ENCODE measurements at places on chromosomes 13 and 19. TPM values are rescaled to one million over a fixed set of nuclear protein-coding genes. Genes with fewer than 3 reads are reported as not detected.
A peak's percentile ranks its signal among the peaks of the same experiment; 100 is the strongest.

Gene ZNF723
- polyA plus RNA-seq, result not detected

Gene DOCK6
- 9.1 TPM for polyA plus RNA-seq

Gene EHD2
- polyA plus RNA-seq, result 21.0 TPM

Gene PTPRH
- polyA plus RNA-seq, result 4.5 TPM

Gene FGF22
- 1.6 TPM for polyA plus RNA-seq

Gene C5AR1
- 3.2 TPM for polyA plus RNA-seq

DNA sequence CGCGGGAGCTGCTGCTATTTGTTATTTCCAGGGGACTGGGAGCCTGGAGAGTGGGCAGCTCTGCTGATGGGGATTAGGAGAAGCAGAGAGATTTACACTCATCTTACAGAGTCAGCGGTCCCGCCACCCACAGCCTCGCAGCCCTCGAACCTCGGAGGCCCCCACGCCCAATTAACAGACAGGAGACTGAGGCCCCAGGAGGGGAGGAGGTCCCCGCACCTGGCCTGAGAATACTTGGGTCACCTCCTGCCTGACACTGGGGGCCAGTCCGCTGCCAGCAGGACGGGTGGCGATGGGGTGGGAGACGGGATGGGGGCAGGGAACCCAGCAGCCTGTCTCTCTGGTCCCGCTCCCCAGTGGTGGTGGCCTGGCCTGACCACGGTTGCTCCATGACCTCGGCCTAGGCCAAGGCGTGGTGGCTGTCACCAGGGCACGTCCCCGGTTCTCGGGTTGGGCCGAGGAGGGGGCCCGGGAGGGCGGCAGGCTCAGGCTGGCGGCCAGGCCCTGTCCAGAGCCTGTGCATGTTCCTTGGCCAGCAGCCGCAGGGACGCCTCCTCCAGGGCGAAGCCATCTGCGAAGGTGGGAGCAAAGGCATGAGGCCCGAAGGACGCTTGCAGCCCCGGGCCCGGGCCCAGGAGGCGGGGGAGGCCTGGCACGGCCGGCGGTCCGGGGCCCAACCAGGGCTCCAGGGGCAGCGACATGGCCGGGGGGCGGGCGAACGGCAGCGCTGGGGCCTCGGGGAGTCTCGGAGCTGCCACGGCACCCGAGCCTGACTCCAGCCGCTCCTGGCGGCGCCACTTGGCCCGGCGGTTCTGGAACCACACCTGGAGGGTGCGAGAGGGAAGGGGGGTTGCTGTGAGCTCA lies 1.7 kb downstream of the RAX2 start:
- DNase-seq, result no peak

DNA sequence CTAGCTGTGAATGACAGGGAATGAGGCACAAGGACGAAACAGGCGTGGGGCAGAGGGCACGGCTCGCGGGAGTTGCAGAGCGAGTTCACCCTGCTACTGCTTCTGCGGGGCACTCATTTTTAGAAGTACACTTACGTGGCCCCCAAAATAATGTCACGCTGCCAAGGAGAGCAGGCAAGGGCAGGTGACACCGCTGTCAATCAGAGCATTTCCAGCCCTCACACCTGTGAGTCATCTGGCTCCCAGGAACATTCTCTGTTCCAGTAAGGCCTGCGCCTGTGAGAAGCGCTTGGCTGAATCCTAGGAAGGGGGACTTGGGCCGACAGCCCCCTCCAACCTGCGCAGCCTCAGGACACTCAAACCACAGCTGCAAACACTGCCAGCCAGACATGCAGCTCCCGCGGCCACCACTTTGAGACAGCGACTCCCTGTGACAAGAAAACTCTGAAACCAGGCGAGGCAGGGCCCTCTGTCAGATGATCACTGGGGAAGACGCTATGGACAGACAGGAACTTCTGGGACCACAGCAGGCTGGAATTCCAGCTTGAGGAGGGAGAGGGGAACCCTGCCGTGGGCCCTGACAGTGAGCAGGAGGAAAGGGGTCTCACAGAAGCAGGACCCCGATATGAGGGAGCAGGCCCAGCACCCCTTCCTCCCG lies 12.7 kb downstream of the DOT1L start:
- DNase-seq, result no peak

DNA sequence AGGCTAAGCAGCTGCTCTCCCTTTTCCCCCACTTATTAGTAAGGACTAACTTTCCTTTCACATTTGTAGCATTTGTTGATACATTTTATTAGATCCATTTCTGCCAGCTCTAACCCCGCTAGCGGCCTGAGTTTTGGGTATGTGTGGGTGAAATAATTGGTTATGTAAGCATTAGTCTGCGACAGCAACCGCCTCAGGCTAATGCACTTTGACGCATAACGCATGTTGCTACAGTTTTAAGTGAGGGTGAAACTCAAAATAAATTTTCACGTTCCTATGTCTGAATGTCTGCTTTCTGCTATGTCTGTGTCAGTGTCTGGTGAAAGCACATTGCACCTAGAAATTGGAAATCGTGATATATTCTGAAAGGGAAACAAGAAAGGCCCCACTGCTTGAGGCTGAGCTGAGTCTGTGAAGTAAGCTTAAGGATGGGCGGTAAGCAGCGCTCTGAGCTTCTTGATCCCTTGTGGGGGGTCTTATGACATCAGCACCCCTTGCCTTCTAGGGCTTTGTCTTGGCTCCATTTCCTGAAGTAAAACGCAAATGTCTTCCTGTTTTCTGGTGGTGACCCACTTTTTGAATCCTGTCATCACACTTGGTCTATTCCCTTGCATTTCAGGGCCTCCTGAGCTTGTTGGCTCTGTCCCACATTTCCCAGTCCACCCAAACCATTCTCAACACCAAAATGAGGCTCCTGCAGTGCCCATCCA lies 648.3 kb upstream of the ARGLU1 start:
- no peak for DNase-seq

DNA sequence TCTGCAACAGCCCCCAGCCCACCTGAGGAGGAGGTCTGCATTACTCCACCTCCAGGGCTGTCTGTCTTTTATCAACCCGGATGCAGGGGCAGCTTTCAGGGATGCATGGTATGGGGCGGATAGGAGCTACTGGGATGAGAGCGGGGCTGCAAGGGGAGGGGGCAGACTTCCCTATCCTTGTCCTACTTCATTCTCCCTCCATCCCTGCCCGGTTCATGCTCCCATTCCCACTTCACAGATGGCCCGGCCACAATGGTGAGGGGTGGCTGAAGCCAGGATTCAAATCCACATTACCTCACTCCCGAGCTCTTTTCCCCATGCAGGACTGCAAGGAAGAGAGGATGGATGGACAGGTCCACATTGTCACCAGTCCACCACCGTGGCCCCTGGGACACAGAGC lies 40.5 kb upstream of the VSTM2B start:
- DNase-seq, result no peak

GRCh38 chr13:67990868-67991267 lies 760.7 kb upstream of the PCDH9 start:
- DNase-seq, result no peak

DNA sequence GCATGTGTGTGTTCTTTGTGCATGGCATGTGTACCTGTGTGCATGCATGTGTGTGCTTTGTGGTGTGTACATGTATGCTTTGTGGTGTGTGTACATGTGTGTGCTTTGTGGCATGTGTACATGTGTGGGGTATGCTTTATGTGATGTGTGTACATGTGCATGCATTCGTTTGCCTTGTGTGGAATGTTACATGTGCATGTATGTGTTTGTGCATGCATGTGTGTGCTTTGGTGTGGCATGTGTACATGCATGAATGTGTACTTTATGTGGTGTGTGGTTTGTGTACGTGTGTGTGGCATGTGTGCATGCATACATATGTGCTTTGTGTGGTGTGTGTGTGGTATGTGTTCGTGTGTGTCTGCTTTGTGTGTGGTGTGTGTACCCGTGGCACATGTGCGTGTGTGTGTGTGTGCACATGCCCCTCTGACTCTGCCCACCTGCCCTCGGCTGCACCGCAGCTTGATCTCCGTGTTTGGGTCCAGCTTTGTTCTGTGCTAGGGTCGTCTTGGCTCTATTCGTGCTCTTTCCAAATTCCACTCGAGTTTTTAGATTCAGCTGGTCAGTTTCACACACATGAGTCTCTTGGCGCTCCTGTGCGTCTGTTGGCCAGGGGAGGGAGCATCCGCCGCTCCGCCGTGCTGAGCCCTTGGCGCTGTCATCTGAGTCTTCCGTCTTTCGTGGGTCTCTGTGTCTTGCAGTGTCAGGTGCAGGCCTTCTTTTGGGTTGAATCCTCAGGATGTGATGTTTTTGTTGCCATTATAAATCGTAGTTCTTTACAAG lies 46.5 kb upstream of the TFDP1 start:
- DNase-seq, result no peak

DNA sequence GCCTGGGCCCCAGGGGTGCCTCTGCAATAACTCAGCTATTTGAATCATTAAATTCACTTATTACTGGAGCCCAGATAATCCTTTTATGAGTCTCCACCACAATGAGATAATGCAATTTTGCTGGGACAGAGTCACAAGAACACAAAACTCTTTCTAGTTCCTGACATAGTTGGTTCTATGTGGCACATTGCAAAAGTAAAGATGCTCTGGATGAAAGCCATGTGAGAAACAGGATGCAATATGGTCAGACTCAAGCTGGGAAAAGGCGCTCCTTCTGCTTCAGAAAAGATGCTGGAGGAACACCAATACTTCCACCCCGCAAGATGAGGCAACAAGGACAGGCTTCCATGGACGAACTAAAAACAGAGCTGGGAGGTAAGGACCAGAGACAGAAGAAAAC lies 5.7 kb downstream of the ANKRD27 start:
- no peak for DNase-seq

- no peak for DNase-seq
Observed at GRCh38 chr13:110509478-110509926, 52.0 kb downstream of the RAB20 start.

DNA sequence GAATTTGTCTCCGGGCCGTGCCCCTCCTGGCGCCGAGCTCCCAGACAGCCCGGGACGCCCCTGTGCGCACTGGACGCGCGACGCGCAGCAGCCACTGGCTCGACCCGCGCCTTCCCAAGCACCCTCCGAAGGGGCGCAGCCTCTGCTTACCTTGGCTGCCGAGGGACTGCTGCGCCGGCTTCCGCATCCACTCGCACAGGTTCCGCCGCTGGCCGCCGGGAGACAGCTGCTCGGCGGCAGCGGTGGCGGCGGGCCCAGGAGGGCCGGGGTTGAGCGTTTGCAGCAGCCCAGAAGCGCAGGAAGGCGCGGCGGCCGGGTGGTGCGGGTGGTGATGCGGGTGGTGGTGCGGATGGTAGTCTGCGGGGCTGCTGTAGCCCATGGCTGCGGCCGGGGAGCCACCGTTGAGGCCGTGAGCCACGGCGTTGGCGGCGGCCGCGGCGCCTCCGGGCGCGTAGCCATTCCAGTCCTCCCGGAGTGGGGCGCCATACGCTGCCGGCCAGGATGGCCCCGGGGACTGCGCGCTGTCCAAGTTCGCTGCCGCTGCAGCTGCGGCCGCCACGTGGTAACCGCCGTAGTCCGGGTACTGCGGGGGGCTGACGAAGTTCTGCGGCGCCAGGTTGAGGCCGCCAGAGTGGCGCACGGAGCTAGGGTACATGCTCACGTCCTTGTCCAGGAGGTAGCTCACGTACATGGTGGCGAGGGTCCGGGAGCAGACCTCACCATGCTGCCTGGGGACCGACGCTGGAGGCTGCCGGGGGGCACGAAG lies 616 bp downstream of the CDX2 start:
- no peak for DNase-seq

DNA sequence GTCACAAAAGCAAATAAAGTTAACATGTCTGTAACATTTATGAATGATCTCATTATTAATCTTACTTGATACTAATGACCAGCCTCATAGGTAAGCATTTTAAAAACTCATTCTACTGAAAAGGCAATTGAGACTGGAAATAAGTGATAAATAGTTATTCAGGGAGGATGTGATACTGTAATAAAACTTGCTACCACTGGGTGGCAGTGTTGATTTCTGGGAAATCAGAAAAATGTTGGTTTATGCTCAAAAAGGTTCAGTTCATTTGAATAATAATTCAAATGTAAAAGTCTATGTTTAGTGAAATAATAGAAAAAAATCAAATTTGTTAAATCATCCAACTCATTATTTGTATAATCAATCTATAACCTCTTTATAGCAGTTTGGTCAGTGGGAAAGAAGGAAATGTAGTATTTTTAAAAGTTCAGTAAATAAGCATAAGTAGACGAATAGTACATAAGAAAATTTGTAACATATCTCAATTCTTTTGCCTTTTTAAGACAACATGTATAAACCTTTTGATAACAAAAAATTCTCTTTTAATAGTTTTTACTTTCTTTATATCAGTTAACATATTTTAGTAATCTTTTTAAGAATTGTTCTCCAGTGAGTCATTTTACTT lies 9.6 kb downstream of the ABHD13 start:
- DNase-seq, result peak; percentile 78

- DNase-seq, result no peak
Observed at GRCh38 chr13:77737583-77738200, 40.2 kb downstream of the SLAIN1 start.

GRCh38 chr13:102904408-102904862 lies 58.6 kb downstream of the ERCC5 start:
- no peak for DNase-seq

- DNase-seq, result no peak
Observed at GRCh38 chr13:83672612-83673011, 209.7 kb downstream of the SLITRK1 start.

- DNase-seq, result no peak
Observed at GRCh38 chr13:48263196-48263595, 30.2 kb downstream of the ITM2B start.

DNA sequence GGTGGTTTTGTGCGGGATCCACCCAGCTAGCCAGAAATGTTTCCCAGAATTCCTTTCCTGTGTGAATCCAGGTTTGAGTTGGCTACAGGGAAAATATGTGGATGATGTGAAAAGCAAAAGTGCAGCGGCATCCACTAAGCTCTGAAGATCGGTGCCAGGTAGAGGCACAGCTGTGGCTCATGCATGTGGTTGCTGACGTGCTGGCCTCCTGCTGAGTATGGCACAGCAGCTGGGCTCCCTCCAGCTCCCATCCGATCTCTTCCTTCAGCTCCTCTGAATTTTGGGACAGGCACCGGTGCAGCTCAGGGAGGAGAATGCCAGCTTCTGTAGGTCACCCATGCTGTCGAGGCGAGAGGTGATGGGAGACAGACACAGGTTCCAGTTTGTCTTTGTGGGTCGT lies 84.0 kb upstream of the GSX1 start:
- no peak for DNase-seq

DNA sequence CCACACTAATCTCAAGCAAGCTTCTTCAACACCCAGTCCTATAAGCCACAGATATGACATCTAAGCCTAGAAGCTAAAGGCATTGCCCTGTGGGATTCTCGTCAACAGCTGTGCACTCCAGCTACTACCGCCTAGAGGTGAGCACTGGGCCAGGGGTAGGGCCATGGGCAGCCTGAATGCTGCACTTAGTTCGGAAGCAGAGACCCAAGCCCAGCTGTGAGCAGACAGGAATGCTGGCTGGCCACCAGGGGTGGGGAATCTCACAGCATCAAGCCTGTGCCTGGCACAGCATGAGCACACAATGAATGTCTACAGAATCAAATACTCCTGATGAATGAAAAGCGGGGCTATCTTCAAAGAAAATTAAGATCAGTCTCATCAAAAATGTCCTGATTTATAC lies 167.5 kb upstream of the UBL3 start:
- DNase-seq, result no peak
